ENCODE measurements at places on chromosomes 7 and 10.

- no peak for DNase-seq
Measured at GRCh38 chr7:107203607-107204006, 34.8 kb downstream of the HBP1 start.

DNA sequence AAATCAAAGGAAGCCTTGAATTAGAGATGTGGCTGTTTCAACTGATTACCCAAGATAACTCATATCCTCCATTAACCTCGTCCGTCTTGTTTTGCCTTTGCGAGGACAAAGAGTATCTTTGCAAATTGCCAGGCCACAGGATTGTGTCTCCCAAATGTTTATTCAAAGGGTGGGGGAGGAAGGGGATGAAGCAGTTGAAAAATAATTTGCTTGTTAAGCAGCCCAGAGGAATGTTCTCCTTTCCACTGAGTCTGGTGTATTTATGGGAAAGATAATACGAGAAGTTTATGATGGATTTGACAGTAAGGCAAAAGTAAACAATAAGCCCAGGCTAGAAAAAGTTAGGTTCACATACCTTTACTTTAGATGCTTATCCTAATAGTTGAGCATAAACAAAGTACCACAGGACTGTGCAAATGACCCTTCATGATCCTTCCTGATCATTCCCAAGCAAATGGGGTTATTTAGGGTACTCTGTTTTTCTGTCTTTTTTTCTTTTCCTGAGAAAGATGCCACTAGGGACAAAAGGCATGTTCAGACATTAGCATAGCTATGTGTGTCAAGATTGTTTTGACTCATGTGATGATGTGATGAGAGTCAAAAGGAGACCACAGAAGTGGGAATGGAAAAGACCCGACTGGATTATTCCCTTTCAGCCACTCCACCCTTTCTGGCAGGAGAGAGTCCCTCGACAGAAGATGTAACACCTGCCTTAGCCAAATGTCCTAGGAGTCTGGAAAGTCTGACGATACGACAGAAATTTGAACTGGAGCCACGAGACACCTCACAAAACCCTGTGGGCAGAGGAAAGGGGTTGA is 243.0 kb upstream of the GLI3 start:
- no peak for DNase-seq

- no peak for DNase-seq
Measured at GRCh38 chr10:14604181-14605142, 170.2 kb downstream of the FAM107B start.

DNA sequence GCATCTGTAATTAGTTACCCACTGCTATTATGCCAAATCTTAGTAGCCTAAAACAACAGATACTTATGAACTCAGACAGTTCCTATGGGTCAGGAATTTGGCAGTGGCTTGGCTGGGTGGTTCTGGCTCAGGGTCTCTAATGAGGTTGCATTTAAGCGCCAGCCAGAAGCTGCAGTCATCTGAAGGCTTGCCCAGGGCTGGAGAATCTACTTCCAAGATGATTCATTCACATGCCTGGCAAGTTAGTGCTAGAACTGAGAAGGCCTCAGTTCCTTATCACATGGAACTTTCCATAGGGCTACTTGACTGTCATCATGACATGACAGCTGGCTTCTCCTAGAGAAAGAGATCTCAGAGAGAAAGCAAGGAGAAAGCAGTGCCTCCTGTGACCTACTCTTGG is 121.3 kb downstream of the AVL9 start:
- no peak for DNase-seq

DNA sequence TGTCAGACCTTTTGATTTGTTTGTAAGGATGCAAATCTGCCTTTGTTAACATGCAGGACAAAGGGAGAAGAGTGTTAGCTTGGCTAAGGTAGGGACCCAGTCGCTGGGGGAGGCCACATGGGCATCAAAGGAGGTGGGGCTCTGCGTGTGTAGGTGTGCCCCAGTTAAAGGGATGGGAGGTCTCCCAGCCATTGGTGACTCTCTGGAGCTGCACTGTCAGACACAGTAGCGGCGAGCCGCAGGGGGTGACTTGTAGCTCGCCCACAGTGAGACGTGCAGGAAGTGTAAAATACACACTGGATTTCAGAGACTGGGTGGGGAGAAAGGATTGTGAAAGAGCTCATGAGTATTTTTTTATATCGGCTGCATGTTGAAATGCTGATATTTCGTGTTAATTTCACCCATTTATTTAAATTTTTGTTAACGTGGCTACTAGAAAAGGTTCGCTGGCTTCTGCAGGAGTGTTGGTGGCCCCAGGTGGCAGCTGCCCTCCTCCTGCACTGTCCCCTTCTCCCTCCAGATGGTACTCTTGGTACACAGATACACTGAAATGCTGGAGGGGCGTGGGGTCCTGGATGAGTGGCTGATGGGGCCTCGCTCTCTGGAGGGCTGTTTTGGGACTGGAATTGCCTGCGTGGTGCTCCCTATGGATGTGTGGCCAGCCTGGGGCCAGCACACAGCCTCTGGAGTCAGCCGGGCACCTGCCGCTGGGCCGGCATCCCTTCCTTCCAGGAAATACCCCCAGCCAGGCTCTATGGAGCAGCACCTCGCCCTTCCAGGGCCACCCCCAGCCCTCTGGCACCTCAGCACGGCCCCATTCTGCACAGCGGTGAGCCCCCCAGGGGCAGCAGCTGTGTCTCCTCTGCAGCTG is 59.2 kb downstream of the LHPP start:
- no peak for DNase-seq

- DNase-seq = no peak
Measured at GRCh38 chr10:99233689-99234037, 2.0 kb downstream of the HPSE2 start.

- DNase-seq = no peak
Measured at GRCh38 chr10:17851611-17852010, 42.5 kb downstream of the MRC1 start.

- DNase-seq = no peak
Measured at GRCh38 chr10:26579256-26580063, 118.0 kb upstream of the PDSS1 start.

DNA sequence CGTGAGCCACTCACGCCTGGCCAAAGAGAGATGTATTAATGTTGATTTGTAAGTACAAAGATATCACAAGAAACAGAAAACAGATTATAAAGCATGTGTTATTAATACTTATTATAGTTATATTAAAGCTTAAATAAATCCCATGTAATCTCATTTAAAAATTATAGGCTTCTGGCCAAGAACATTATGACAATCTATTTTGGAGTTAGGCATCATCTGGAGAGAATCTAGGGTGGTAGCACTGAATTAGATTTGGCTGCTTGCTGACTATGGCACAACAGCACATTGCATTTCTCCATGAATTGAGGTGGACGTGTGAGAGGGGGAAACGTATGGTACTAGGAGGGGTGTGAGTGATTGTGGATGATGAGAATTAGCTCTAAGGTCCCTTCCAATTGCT is 16.8 kb upstream of the SLC16A12 start:
- DNase-seq = no peak

DNA sequence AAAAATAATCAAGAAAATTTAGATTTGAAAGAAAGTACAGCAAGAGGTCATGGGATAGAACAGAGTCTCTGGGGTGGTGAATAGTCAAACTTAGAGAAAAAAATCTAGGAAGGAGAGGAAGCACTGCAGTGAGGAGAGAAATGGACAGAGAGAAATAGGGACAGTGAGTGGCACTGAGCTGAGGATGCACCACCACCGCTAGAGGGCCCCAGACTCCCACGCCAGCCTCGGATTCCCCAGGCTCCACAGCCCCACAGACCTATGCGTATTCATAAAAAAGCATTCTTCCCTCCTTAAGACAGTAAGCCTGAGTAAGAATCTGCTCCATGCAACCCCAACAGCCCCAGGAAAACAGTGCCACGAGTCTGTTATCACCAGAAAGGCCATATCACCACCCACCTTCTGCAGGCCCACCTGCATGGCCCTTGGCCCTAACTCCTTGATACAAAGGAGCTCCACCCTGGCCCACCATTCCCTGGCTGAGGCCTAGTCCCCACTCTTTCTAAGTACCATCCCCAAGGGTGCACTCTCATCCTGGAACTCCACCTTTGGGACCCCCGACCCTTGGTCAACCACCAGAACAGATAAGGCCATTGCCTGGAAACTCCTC is 91.0 kb downstream of the ALOX5 start:
- DNase-seq = no peak

GRCh38 chr7:122155566-122155965 is 11.5 kb upstream of the AASS start:
- no peak for DNase-seq

DNA sequence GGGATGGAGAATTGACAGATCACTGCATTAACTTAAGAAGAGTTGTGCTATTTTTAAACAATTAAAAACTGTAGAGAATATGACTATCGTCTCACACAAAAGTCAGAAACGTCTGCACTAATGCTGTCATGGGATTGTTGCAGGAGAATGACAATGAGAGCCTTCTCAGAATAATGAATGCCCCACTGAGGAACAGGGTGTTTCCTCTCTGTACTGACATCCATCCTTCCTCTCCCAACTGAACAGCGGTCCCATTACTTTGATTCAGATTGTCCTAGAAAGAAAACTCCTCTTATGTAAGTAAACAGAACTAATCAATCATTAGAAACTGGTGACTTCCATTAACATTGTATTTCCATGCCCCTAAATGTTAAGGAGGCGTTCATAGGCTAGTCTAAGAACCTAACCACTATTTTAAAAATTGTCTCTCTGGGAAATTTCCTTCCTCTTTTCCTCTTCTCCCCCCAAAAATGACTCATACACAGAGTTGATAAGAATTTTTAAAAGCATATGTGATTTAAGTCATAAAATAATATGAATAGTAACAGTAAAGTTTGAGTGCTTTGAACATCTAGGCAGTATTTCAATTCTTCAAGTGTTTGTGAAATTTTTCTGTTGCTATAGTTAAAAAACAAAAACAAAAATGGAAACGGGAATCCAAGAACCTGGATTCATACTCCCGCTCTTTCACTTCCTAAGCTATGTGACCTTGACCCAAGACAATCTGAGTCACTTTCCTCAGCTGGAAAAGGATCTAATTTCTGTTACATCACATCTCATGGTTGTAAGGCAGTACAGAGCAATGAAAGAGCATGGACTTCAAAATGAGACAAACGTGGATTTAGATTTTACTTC is 12.7 kb upstream of the MACC1 start:
- DNase-seq = no peak

- DNase-seq = no peak
Measured at GRCh38 chr10:122507616-122508015, 46.3 kb downstream of the HTRA1 start.

GRCh38 chr7:50359995-50360925 is 55.7 kb downstream of the IKZF1 start:
- DNase-seq = no peak

DNA sequence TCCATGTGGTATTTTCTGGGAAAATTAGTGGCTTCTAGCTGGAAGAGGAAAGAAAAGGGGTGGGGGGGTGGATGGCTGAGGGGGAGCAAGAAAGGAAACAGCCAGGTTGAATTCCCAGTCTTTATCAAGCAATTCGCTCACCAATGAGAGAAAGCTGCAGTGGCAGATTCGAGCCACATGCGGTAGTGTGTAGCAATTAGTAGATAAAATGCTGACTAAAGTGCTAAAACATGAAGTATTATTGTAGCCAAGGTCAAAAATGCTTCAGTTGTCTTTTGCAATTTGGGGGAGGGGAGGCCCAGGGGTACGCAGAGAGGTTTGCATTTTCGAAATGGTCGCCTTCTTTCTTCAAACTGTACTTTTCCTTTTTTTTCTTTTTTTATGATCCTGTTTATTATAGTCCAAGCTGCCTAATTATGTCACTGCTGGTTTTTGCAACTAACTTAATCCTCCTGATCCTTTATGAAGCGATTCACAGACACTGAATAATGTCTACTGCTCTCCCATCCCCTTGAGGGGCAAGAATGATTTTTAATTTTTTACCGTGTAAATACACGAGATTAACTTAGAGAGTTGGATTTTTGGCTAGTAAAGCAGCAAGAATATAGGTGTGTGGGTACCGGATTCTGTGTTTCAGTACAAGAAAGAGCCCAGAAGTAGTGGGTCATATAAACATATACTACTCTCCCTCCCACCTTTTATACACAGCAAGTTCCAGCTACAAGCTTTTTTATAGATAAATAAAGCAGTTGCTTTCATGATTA is 3.6 kb upstream of the ARID5B start:
- no peak for DNase-seq

- DNase-seq = no peak
Measured at GRCh38 chr7:101690061-101690460, 61.0 kb upstream of the MYL10 start.

DNA sequence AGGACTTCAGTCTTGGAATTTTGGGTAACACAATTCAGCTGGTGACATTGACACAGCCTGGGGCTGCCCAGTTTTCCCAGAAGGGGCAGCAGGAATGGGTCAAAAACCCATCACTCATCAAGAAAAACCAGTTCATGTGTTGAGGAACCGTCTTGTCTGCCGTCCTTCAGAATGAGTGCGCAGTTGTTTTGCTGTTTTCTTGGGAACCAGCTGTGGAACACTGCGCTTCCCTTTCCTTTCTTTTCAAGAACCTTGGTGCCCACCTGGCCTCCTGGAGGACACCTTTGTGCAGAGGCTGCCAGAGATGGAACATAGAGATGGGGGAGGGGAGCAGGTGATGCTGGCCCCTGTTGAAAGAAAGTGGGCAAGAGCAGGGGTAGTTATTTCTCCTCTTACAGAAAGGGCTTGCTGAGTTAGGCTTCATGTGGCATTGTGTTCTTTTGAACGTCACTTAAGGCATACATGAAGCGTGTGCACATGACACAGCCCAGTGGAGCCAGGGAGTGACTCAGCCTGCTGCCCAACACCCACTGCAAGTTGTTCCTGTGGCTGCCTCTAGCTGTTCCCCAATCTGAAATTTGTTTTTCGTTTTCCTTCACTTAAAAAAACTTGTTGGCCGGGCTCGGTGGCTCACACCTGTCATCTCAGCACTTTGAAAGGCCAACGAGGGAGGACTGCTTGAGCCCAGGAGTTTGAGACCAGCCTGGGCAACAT is 87.4 kb upstream of the TNS3 start:
- no peak for DNase-seq

- no peak for DNase-seq
Measured at GRCh38 chr7:8176370-8177081, 85.4 kb downstream of the ICA1 start.

DNA sequence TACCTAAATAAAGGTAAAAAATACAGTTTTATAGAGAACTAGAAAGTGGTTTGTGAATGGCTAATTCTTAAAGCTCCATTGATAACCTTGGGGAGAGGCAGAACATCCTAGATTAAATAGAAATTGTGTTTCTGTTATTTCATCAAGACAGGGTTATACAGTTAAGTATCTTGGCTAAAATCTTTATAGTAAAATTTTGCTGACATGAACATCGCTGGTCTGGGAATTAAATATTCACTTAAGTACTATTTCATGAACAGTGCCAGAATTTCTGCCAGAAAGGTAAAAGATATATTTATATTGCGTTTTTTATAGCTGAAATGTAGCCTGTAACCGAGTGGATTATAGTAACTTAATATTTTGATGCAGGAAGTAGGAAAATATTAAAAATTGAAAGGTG is 53.7 kb upstream of the HBP1 start:
- no peak for DNase-seq

- peak; percentile 17 for DNase-seq
Measured at GRCh38 chr7:129741743-129742213, 130.3 kb downstream of the NRF1 start.
